ENCODE measurements at places on chromosomes 5 and 9.

- DNase-seq, result no peak
Measured at GRCh38 chr9:98442541-98442940, 187.1 kb upstream of the TBC1D2 start.

DNA sequence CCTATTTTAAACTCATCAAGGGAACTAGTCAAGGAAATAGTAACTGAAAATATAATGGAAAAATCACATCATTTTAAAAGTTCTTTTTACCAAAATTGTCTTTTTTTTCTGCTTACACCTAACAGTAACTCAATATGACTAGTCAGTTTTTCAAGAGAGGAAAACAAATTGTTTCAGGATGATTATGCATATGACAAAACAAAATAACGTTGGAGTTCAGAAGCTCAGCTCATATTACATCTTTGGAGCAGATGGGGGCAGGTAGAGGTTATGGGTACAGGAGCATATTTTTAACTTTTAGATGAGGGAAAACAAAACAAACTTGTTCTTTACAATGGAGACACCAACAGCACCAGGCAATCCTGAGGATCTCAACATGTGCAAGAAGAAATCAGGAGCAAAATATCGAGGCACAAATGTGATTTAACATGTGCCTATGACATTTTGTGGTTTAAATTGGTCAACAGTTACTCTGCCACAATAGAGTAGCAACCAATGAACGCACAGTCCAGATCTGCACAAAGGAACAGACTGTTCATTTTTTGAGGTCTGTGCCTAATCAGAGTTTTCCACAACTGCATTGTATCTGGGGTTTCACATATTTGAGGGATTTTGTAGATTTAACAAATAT is 659.0 kb downstream of the ANXA1 start:
- DNase-seq, result no peak

DNA sequence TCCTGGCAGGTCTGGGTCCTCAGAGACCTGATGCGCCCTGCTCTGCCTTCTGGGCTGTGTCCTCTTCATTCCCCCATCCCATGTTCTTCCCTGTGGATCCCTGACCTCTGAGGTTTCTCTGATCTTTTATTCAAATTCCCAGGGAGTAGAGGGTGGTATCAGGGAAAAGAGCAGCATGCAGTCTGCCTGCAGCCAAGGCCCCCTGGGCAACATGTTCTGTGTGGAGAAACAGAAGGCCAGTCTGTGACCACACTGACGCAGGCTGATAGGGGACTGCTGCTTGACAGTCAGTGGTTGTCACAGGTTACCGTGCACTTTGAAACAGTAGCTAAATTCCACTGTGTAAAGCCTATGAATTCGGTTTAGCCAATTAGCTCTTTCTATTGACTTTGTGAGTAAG is 156.6 kb upstream of the IRX2 start:
- no peak for DNase-seq

DNA sequence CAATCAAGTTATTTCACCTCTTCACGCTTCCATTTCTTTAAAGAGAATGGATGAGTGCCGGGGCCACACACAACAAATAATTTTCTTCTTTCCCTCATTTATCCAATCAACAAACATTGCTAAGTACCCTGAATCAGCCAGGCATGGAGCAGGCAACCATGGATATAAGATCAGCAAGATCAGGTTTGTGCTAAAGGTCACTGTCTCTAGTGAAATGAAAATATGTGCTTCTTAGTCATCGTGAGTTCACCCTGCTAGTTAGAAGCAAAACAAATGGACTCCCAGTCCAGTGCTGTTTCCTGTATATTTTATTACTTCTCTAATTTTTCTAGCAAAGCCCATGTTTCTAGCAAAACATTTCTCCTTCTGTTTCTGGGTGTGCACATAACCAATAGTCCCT is 629.2 kb downstream of the BNC2 start:
- no peak for DNase-seq

- DNase-seq, result no peak
Measured at GRCh38 chr5:169229342-169229892, 71.5 kb downstream of the SLIT3 start.

DNA sequence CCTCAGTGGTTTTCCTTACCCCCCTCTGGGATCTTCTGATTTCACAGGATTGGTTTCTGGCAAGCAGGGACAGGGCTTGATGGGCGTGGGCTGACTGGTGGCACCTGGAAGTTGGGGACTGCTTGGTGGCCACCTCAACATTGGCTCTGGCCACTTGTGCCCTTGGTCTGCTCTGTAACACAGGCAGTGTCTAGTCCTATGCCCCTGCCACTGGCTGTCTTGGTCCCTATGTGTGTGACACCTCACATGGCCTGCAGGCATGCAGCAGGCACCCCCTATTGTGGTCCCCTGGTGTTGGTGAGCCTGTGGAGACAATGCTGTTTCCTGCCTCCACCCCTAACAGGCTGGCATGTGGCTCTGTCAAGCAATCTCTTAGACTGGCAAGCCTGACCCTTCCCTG is 71.3 kb downstream of the GDA start:
- no peak for DNase-seq

DNA sequence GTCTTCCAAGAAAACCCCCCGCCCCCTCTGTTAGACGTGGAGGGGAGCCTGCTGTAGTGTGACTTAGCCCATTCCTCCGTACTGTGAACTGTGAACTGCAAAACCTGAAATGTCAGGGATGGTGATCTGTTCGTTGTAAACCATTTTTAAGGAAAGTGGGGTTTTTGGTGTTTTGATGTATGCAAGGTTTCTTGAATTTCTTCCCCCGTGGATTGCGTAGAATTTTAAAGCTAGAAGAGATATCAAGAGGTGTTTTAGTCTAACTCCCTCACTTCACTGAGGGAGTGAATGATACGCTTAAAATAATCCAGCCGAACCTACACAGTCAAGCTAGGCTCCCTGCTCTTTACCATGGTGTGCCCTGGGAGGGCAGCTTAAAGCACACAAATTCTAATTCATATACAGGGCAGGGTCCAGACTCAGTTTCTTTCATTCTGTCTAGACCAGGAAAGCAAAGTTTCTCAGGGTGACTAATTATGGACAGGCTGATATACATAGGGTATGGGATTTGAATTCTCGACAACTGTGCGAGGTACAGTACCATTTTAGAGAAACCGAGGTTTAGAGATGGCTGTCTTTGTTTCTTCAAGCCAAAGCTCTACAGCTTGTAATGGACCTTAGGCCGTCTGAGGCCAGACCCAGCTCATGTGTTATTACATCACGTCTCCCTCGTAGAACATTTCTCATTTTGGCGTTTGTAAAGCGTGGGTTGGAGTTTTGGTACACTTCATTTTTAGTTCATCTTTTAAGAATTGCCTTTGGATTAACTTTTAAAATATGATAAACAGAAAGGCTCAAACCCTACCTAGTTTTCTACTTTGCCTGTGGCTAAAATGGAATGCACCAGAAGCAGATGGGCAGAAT is 2.7 kb downstream of the PTGER4 start:
- no peak for DNase-seq

- no peak for DNase-seq
Measured at GRCh38 chr5:1036504-1037122, 28.0 kb downstream of the NKD2 start.

DNA sequence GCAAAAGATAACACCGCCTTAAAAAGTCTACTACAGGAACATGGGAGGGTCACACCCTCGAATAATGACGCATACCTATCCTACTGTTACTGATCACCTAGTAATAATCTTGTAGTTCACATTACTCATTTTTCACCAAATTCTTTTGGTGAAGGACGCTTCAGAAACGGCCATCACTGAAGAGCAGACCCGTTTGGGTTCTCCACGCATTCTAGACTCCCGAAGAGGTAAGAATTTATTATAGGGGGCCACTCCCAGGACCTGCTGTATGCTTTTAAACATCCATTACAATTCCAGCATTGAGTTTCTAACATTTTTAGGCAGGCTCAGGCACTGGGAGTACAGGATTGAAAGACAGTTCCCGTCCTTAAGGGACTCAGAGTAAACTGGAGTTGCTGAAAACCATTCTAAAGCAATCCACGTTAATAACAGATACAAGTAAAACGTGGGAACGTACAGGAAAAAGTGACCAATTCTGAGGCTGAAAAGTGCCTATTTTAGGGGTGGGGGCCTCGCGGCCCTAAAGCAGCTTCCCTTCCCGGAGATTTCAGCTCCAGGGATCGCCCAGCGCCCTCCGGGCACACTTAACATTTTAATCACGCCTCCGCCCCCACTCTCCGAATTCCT is at the start of gene FER:
FER (plus strand) TSS at position 124 of the 627 bp plus-strand sequence. CDS start 50,286 bp downstream, outside the sequence.
- peak; percentile 54 for DNase-seq

DNA sequence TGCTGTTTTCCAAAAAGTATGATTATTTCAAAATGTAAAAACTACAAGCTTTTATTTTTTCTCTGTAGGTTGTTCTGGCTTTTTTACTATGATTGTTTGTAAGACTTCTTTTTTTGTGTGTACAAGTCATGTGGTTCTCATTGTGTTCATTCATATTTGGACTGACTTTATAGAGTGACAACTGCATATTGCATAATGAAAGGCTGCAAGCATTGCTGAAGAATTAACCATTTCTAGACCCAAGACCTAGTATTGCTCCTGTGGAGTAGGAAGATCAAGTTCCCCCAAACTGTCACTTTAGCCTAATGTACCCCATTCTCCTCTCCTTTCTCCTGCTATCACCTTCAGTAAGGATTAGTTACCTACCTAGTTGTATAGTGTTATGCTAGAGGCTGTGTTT is 10.0 kb downstream of the MAP1B start:
- no peak for DNase-seq

- no peak for DNase-seq
Measured at GRCh38 chr9:32738501-32739172, 44.7 kb upstream of the TMEM215 start.

- no peak for DNase-seq
Measured at GRCh38 chr5:167953151-167953798, 338.2 kb upstream of the WWC1 start.

GRCh38 chr9:107046692-107047091 is 183.7 kb downstream of the ZNF462 start:
- DNase-seq, result no peak

- DNase-seq, result no peak
Measured at GRCh38 chr5:999032-999501, 9.5 kb upstream of the NKD2 start.

- DNase-seq, result no peak
Measured at GRCh38 chr5:59182760-59183159, 599.9 kb downstream of the RAB3C start.

DNA sequence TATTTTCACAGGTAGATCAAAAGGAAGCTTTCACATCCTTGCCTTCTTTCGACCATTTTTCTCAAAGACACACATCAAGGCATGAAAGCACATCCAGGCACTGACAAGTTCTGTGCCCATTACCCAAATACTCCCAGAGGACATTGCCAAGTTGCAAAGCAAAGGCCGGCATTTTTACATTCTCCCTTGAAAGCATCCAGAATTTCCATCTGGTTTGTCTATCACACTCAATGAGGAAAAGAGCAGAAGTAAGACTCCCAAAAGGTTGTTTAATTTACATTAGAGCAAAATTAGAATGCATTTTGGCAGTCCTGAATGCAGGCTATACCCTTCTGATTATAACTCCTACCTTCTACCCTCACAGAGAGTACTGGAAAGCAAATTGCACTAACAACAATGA is 160.5 kb downstream of the EPB41L4A start:
- DNase-seq, result no peak

- no peak for DNase-seq
Measured at GRCh38 chr5:20029266-20029665, 41.3 kb upstream of the CDH18 start.

GRCh38 chr5:173488144-173488543 is 128.3 kb downstream of the BOD1 start:
- DNase-seq, result no peak

- DNase-seq, result no peak
Measured at GRCh38 chr5:77893225-77893860, 117.2 kb upstream of the TBCA start.

DNA sequence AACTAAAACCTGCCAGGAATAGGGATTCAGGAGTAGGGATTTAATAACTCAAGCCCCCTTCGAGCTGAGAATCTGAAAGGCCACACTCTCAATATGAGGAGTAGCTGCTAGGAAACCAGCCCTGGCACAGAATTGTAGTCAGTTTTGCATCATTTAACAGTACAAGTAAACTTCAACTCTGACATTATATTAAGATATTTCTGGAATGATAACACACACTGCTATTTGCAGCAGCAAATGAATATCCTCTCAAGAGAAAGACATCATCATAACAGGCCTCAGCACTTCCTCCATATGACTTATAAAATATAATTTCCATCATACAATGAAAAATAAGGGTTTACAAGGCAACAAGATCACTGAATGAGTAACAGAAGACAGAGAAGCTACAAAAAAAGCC is 138.2 kb upstream of the RFX3 start:
- no peak for DNase-seq

GRCh38 chr5:116361171-116361967 is 213.3 kb downstream of the SEMA6A start:
- DNase-seq, result peak; percentile 49

- no peak for DNase-seq
Measured at GRCh38 chr5:132025403-132025971, 14.0 kb upstream of the ACSL6 start.

GRCh38 chr5:1068895-1069719 is 42.8 kb downstream of the SLC12A7 start:
- no peak for DNase-seq

- DNase-seq, result no peak
Measured at GRCh38 chr5:102855681-102856388, 100.7 kb downstream of the PAM start.

DNA sequence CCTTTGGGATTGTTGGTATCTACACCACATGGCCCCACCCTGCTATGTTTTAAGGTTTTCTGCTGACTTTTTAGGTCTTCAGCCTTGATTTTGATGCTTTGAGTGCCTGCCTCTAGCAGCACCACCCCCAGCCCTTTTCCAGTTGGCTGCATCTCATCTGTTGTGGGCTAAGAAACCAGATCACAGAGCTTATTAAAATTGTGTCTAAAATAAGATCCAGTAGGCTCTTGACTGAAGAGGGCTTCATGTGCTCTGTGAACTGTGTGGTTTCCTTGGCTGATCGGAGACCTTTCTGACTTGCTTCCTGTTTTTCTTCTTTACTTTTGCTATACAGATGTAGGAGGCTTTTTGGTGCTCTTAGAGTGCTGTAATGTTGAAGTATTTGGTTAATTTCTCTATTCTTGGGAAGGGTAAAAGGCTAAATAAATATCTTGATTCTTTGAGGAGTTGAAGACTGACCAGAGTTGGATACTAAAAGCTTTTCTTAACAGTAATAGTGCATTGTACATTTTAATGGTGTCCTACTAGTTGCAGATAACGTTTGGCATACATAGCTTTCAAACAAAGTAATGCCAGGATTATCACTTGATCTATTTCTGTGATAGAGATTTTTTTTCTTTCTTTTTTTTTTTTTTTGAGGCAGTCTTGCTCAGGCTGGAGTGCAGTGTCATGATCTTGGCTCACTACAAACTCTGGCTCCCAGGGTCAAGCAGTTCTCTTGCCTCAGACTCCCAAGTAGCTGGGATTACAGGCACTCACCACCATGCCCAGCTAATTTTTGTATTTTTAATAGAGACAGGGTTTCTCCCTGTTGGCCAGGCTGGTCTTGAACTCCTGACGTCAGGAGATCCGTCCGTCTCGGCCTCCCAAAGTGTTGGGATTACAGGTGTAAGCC is 4.5 kb downstream of the UBE2D2 start:
- no peak for DNase-seq

DNA sequence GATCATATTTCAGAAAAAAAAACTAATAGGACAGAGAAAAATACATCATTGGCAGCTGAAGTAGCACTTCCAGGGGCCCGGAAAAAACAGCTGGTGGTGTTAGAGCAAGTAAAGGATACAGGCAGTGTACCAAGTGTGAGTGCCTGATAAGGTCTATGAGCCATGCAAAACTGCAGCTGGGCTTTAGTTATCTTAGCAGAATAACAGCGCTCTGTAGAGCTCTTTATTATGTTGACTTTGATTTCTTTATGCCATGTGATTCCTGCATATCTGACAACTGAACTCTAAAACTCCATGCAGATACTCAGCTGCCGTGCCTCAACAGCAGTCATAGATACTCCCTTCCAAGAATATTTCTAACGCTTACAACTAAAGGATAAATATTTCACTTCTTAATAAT is 119.5 kb downstream of the CAAP1 start:
- DNase-seq, result no peak
